Effector memory CD8-positive, alpha-beta T cell (primary cell): ENCODE measurements at places on chromosomes 12 and 14.

DNA sequence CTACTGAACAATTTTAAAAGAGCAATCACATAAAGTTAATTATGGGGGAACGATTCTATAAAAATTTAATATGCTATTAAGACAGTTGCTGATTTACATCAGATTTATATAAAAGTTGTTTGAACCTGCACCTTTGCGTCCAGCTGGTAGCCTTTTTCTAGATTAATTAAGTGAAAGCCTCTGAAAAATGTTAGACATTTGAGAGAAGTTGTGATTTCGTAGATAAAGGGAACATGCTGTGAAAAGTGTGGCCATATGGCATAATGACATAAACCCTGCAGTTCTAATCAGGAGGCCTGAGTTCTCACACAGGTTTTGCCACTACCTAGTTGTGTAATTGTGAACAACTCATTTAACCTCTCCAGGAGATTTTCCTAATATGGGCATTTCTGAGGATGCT lies 187.2 kb downstream of the TMTC2 start:
- DNase-seq = no peak

GRCh38 chr12:7694556-7695236 lies 879 bp downstream of the GDF3 start:
- DNase-seq = no peak

DNA sequence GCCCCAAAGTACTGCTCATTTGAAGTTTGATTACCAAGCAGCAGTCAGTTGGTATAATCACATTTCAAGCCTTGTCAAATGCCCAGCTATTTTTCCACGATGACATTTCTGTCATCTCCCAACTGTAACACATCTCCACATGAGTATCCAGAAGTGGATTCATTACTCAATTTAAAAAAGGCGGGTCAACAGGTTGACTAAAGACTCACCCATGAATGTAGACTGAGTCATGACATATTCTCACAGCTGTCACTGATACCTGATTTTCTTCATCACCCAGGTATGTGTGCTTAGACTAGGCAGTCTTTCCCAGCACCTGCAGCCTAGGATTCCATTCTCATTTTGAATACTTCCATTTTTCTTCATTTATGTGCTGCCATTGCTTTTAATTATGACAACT lies 75.1 kb upstream of the DBX2 start:
- no peak for DNase-seq

DNA sequence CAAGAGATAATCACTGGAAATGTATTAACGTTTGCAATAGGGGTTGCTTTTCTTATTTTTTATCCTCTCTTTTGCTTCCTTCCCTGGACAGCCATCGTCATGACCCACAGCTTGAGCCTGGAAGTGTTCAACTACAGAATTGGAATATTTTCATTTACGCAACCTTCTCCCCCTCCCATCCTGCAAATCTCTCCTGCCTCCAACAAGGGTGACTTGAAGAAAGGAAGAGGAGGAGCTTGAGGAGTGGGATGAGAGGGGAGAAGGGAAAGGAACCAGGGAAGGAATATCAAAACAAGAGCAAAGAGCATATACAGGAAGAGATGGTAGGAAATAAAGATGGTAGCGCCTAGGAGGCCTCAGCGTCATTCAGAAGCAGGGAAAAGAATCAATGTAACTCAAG lies 1.6 kb upstream of the MANSC4 start:
- no peak for DNase-seq

- no peak for DNase-seq
Measured at GRCh38 chr12:72288911-72289310, 16.7 kb downstream of the TRHDE start.

- no peak for DNase-seq
Measured at GRCh38 chr14:74977164-74977900, 21.9 kb upstream of the PGF start.

- DNase-seq = no peak
Measured at GRCh38 chr12:63149909-63150712, 890 bp downstream of the AVPR1A start.

DNA sequence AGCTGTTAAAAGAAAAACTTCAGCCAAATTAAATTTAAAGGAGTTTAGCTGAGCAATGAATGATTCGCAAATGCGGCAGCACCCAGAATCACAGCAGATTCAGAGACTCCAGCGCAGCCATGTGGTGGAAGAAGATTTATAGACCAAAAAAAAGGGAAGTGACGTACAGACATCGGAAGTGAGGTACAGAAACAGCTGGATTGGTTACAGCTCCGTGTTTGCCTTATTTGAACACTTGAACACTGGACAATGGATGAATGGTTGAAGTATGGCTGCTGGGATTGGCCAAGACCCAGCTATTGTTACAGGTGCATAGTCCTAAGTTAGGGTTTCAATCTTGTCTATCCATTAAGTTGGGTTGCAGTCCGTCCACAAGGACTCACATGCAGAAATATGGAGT lies 42.6 kb downstream of the GALNT8 start:
- DNase-seq = no peak

DNA sequence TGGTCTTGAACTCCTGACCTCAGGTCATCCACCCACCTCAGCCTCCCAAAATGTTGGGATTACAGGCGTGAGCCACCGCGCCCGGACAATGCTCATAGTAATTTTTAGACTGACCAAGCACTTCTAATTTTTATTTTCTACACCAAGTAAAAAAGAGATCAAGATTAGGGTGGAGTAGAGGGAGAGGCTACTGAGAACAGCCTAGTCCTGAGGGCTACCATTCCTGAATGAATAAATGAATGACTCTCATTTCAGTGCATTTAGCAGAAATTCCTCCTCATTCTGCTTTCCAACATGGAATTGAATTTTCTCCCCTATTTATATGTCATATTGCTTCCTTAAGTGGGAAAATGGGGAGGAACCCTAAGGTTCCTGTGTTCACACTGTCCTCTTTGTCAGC lies 26.4 kb downstream of the BBOF1 start:
- no peak for DNase-seq

DNA sequence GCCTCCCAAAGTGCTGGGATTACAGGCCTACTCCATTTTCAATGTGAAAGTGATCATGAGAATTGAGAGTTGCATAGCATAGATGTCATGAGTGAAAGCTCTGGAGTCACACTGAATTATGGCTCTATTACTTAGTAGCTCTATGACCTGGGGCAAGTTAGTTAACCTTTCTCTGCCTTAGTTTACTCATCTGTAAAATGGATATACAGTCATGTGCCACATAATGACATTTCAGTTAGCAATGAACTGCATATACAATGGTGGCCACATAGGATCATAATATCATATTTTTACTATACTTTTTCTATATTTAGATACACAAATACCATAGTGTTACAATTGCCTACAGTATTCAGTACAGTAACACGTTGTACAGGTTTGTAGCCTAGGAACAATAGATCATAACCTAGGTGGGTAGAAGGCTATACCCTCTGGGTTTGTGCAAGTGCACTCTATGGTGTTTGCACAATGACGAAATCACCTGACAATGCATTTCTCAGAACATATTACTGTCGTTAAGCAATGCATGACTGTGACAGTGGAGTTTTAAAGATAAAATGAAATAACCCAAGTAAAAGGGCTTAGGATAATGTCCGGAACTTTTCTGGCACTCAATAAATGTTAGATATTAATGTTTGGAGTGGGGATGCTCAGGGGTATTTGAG lies 53.1 kb downstream of the ZFYVE26 start:
- DNase-seq = no peak

DNA sequence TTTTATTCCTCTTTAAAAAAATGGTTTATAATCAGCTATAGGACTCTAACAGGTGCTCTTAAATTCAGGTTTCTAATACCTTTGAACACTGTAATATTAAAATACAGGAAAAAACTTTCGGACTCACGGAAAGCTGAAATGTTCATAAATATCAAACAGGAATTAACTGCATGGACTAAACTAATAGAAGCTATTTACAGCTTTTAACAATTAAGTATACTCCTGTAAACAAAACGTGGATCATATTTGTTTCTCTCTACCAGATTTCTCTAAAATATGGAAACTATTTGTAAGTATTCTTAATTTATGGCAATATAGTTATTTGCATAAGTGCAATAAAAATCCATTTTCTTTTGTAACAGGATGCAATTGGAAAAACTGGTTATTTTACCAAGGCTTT lies 108.9 kb upstream of the RESF1 start:
- no peak for DNase-seq

- no peak for DNase-seq
Measured at GRCh38 chr14:94051115-94051514, 25.0 kb downstream of the OTUB2 start.

DNA sequence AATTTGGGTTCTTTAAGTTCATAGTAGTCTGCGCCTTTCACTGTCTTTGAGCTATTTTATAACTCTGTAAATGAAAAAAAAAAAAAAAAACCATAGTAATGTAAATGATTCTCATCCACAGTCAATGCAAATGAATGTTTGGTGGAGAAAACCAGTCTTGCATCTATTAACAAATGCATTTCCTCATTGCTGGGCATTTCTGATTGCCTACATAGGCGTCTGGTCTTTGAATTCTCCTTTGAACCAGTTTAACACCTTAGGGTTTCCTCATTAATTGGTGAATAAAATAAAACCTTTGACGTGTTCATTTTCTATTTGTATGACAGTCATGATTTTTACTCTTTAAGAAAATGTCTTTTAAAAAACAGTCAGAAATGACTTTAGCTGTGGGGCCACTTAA lies 114.8 kb downstream of the C12orf75 start:
- no peak for DNase-seq

GRCh38 chr14:89085231-89085731 lies 260.8 kb downstream of the TTC8 start:
- no peak for DNase-seq

DNA sequence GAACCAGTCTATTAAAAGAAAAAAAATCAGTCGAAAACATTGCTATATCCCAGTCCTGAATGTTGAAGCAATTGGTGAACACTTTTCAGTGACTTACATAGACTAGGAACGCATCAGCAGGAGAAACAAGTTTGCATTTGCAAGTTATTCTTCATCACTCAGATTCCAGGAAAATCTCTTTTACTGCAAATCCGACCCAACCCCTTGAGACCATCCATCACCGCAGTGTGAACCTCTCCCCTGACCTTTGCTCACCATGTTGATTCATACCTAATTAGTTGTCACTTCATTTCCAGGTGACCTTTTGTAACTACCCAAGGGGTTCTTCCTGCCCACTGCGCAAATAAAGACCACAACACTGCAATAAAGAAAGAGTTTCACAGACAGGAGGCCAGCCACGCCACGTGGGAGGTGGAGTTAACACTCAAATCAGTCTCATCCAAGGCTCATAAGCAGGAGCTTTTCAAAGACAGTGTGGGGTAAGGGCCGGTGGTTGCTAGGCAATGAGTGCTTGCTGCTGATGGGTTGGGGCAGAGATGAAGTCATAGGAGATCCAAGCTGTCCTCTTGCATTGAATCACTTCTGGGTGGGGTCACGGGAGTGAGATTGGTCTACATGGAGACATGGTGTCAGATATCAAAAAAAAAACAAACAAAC lies 241.3 kb upstream of the TMEM132C start:
- no peak for DNase-seq

- no peak for DNase-seq
Measured at GRCh38 chr14:90275820-90276219, 19.5 kb downstream of the PSMC1 start.

- no peak for DNase-seq
Measured at GRCh38 chr14:71116568-71117122, 209.4 kb downstream of the PCNX1 start.

DNA sequence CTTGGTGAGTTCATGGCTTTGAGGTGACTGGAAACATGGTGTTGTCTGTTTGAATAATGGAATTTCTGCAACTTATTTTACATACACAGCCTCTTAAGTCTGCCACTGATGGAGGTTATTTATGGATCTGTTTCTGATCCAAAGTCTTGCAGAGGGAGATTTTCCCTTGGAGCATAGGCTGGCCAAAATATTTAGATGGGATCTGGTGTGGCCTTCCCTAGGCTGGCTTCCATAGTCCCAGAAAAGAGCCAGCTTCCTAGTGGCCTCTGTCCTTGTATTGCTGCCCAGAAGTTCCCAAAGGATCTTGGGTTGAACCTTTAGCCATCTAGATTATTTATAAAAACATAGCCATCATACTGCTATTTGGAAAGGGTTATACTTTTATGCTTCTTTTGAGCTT lies 491.1 kb upstream of the RGS6 start:
- DNase-seq = no peak

DNA sequence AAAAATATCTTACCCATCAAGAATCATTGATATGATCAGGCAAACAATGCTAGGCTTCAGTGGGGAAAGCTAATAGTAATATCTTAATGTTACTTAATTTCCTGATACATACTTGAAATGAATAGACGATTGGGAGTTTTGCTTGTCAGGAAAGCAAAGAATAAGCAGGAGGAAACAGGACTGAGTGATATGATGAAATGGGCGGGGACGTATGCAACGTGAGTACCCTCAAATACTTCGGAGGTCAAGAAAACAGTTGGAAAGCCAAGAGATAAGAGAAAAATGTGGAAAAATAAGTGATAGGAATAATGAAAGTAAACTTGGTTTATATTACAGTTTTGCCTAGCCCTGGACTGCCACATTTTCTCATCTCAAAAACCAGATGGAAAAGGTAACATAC lies 49.2 kb downstream of the METTL25 start:
- no peak for DNase-seq

DNA sequence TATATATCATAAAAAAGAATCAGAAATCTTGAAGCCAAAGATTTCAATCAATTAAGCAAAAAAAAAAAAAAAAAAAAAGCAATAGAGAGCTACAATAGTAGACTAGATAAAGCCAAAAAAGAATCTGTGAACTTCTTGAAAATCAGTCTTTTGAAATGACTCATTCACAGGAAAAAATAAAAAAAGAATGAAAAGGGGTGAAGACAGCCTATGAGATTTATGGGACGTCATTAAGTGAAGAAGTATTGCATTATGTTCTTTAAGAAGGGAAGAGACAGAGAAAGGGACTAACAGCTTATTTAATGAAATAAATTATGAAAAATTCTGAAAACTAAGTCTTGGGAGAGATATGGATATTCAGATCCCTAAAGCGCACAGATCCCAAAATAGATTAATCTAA lies 103.8 kb downstream of the ACSS3 start:
- DNase-seq = no peak

DNA sequence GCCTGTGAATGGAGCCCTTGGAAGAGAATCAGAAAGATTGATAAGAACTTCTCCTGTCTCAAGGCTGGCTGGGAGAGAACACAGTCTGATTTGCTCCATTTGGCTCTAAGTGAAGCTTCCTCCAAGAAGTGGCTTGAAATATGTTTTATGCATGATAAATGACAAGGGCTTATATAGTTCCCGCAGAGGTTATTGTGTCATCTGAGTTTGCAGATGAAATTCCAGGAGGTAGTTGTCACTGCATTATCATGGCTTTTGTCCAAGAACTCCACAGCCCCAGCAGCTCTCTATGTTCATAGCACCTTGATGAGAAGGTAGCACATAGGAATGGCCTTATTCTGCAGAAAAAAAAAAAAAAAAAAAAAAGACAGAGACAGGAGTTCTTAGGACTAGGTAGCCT lies 108.5 kb downstream of the DACT1 start:
- no peak for DNase-seq

- no peak for DNase-seq
Measured at GRCh38 chr12:112122823-112123690, 2.3 kb upstream of the TRAFD1 start.

GRCh38 chr14:20799892-20800544 lies 2.6 kb downstream of the RNASE1 start:
- no peak for DNase-seq

GRCh38 chr12:54129028-54129903 lies 59.5 kb downstream of the SMUG1 start:
- DNase-seq = no peak
